Liver (tissue), 10 donors: ENCODE measurements at places on chromosomes 6 and 20.

GRCh38 chr6:124968401-124968800 lies 6.2 kb downstream of the RNF217 start:
- no peak for DNase-seq

DNA sequence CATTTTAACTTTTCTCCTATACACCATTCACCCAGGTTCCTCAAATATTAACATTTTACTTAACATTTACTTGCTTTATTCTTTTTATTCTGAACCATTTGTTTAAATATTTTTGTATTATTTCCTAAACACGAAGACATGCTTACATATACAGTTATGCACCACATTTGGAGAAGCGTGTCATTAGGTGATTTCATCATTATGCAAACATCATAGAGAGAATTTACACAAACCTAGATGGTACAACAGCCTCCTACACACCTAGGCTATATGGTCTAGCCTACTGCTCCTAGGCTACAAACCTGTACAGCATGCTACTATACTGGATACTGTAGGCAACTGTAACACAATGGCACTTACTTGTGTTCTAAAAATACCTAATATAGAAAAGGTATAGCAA lies 6.6 kb downstream of the TDP2 start:
- no peak for DNase-seq

GRCh38 chr6:42163981-42164380 lies 9.2 kb upstream of the GUCA1A start:
- no peak for DNase-seq

DNA sequence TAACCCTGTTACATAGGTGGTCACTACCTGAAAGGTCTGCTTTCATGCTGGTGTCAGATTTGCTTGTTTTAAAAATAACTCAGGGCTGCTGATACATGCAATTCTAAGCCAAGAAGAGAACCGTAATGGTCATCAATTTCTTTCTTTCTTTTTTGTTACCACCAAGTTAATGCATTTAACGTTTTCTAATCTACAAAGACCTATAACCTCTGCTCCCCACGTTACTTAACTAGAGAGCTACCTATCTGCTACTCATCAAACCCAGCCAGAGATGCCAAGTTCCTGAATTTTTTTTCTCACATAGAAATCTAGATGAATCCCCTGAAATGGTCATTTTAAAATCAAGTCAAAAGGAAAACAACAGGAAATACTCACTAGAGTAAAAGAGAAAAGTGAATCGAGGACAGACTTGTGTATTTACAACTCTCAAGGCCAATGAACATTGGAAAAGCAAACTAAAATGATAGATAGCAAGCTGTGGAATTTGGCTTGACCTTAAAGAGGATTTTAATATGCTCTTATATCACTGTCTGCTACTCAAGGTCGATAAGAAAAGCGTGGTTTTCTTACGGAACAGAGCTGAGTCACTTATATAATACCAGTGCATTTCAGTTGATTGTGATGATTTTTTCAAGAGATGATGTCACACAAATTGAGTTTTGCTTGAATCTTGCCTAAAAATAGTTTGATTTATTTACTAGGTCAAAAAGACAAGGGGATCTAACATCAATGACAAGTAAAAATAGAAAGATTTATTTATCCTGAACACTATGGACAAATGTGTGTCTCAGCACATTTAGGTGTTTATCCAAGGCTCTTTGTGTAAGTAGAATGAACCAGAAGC lies 67.9 kb downstream of the SGK1 start:
- DNase-seq, result no peak

DNA sequence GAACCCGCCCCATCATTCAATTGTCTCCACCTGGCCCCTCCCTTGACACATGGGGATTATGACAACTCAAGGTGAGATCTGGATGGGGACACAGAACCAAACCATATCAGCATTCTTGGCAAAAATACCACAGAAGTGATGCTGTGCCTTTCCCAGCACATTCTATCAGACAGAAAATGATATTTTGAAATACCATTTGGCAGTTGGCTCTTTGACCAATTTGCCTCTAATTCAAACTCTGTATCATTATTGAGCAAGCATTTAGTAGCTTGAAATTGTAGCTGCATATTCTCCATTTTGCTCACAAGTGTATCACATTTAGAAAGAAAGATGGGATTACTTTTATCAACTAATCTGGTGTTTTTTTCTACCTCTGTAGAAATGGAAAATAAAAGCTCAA lies 64.0 kb downstream of the PLCB1 start:
- DNase-seq, result no peak

GRCh38 chr6:154123155-154123956 lies 84.3 kb downstream of the OPRM1 start:
- no peak for DNase-seq
